ENCODE measurements at places on chromosomes 2 and 18.

GRCh38 chr2:30776831-30777635, 30.2 kb downstream of the CAPN13 start:
- DNase-seq = no peak
- H3K4me3 ChIP-seq = no peak overlapping the region
- no peaks in the 10 kb centered on the region for H3K36me3 ChIP-seq
- no peak overlapping the region for H3K27ac ChIP-seq

GRCh38 chr2:165069151-165069550, 113.8 kb upstream of the SLC38A11 start:
- no peaks in the 10 kb centered on the region for H3K27me3 ChIP-seq
- peak; percentile 17 for DNase-seq
- H3K36me3 ChIP-seq = no peaks in the 10 kb centered on the region
- no peak overlapping the region for H3K4me3 ChIP-seq

DNA sequence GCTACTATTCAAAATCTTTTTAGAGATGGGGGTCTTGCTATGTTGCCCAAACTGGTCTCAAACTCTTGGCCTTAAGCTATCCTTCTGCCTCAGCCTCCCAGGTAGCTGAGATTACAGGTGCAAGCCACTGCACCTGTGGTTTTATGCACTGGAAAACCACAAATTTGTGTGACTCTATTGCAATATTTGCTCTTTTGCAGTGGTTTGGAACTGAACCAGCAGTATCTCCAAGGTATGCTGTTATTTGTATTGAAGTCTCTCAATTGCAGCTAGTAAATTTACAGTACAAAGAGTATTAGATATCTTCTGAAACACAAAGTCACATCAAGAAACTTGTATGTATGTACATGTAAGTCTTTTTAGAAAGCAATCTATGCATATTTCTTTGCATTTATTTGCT, 46.2 kb downstream of the PPP4R1 start:
- no peak overlapping the region for H3K27ac ChIP-seq
- H3K27me3 ChIP-seq = no peaks in the 10 kb centered on the region
- H3K4me3 ChIP-seq = no peak overlapping the region
- H3K36me3 ChIP-seq = no peaks in the 10 kb centered on the region

GRCh38 chr2:10168221-10168620, 45.7 kb downstream of the RRM2 start:
- no peaks in the 10 kb centered on the region for H3K4me1 ChIP-seq
- no peaks in the 10 kb centered on the region for H3K27me3 ChIP-seq
- H3K27ac ChIP-seq = no peak overlapping the region
- H3K36me3 ChIP-seq = no peaks in the 10 kb centered on the region
- no peak overlapping the region for H3K4me3 ChIP-seq
- no peak for DNase-seq

Data from kidney (tissue), 22 donors.